Activated CD8-positive, alpha-beta T cell treated with anti-CD3 and anti-CD28 coated beads for 36 hours (primary cell): ENCODE measurements at places on chromosomes 7 and 10. TPM values are rescaled to one million over a fixed set of nuclear protein-coding genes. Genes with fewer than 3 reads are reported as not detected.

GRCh38 chr7:47587351-47587750 is 5.4 kb upstream of the TNS3 start:
- DNase-seq, result no peak

DNA sequence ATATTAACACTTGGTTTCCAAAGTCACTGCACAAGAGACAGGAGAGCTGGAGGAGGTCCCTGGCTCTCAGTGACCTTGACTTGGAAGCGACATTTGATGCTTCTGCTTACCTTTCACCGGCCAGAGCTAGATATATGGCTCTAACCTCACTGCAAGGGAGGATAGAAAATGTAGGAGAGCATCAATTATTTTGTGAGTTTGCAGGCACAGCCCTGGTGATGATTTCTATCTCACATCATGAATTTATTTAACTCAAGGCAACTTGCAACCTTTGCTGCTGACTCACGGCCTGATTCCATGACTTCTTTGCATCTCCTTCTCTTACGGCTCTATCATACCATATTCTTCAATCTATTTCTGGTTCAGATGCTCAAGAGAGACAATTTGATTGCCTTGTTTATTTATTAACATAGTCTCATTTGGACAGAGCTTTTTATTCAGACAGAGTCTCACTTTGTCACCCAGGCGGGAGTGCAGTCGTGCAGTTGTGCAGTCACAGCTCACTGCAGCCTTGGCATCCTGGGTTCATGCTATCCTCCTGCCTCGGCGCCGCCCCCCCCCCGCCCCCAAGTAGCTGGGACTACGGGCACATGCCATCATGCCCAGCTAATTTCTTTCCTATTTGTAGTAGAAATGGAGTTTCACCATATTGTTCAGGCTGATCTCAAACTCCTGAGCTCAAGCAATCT is 196.0 kb downstream of the REEP3 start:
- no peak for DNase-seq

The CPA4 gene
- not detected for total RNA-seq

The AZGP1 gene
- total RNA-seq, result not detected

The H2BK1 gene
- not detected for total RNA-seq

DNA sequence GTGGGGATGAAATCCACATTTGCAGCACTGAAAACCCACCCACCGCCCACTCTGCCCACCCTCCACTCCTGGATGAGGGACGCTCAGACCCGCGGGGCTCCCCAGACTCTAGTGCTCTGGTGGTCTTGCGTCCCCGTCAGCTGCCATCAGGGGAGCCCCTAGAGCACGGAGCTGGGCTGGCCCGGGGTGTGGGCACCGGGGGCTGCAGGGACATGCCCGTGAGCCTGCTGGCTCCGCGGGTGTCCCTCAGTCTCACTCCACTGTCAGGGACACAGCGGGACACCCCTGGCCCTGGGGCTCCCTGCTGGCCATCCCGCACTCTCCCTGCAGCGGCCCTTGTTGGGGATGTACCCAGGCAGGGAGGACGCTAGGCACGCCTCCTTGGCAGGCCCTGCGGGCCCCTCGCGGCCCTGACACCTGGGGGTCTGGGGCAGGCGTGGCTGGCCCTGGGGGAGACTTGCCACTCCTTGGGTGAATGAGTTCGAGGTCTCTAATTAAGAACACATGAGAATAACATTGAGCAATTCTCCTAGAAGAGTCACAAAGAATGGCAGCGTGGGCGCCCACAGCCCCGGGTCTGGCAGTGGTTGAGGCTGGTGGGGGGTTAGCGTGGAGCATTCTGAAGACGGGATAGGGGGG is 64.2 kb downstream of the CFAP46 start:
- no peak for DNase-seq

The FAM25C gene
- not detected for total RNA-seq

The AQP1 gene
- 0.27 TPM for total RNA-seq

DNA sequence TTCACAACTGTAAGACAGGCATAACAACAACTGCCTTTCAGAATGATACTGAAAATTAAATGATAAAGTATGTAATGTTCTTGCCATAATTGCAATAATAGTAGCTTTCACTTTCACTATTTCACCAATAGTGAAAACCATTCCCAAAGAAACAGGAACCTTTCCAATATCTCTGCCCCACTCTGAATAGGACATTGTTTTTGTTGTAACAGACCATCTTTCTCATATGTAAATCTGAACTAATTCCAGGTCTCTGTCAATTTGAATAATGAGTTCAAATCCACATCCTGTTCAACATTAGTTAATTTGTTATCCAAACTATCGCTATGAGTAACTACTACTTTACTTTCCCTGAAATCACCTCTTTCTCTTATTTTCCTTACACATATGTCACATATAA is 148.0 kb downstream of the LRRN3 start:
- no peak for DNase-seq

GRCh38 chr10:11610826-11611247 is 613 bp downstream of the USP6NL start:
- peak; percentile 38 for DNase-seq

GRCh38 chr7:130266258-130266960 is at the start of gene CPA2:
Gene CPA2 (plus strand): TSS chr7:130266863. CDS start chr7:130266882, 19 bp downstream.
- DNase-seq, result no peak

The GPR22 gene
- not detected for total RNA-seq

- no peak for DNase-seq
These were observed 51.0 kb downstream of the CFAP46 start for GRCh38 chr10:132891368-132891767.

DNA sequence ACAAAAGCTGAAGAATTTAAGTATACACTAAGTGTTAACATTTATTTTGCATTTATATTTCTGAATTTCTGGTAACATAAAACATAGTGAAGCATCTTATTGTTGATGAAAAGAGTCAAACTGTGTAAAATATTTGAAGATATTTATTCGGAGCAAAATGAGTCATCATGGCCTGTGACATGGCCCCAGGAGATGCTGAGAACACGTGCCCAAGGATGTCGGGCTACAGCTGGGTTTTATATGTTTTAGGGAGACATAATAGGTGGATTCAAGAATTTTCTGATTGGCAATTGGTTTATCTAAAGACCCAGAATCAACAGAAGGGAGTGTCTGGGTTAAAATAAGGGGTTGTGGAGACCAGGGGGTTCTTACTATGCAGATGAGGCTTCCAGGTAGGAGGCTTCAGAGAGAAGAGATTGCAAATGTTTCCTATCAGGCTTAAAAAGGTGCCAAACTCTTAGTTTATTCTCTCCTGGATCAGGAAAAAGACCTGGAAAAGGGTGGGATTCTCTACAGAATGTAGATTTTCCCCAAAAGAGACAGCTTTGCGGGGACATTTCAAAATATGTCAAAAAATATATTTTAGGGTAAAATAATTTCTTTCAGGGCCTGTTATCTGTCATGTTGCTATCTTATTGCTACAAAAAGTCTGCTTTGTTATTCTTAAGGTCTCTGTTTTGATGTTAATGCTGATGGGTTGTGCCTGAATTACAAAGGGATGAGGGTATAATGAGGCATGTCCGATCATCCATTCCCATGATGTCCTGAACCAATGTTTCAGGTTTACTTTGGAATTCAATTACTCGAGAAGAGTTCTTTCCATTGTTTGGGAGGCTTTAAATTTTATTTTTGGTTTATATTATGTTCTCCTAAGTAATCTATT is 74.5 kb downstream of the VWDE start:
- DNase-seq, result no peak

GRCh38 chr7:30625283-30625682 is 30.6 kb downstream of the GARS1 start:
- no peak for DNase-seq

DNA sequence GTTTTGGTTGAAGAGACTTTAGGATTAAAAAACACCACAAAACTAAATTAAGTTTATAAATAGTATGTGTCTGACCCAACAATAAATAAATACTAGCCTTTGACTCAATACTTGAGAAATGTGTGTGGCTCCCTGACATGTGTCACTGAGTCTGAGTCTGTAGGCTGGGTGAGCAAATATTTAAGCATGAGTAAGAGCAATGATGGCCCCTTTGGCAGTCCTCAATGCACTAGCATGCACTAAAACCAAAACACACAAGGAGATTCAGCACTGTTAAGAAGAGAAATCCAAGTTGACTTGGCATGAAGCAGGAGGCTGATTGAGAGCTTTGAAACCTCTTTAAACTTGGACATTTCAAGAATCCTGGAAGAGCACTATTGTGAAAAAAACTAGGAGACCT is 37.1 kb downstream of the CCDC71L start:
- DNase-seq, result no peak

- DNase-seq, result no peak
These were observed 143.0 kb downstream of the RPS24 start for GRCh38 chr10:78176320-78177317.
